ENCODE measurements at places on chromosomes 6 and 20. TPM values are rescaled to one million over a fixed set of nuclear protein-coding genes. Genes with fewer than 3 reads are reported as not detected.

The MDFI gene
- total RNA-seq, result 30.8 TPM

The C20orf141 gene
- 0.47 TPM for total RNA-seq

The JAG1 gene
- total RNA-seq, result 18.6 TPM

The DYNLT2 gene
- total RNA-seq, result 0.47 TPM

The KHDC1L gene
- total RNA-seq, result not detected

The DUSP15 gene
- total RNA-seq, result 0.09 TPM

The PRL gene
- total RNA-seq, result not detected

The GGTLC1 gene
- total RNA-seq, result not detected

The MCM3 gene
- total RNA-seq, result 23.0 TPM

The PAX1 gene
- not detected for total RNA-seq

The RSPH9 gene
- 1.2 TPM for total RNA-seq

The ACTL10 gene
- 1.4 TPM for total RNA-seq

The TREM2 gene
- total RNA-seq, result not detected

The ZKSCAN3 gene
- total RNA-seq, result 1.7 TPM

The ZBTB46 gene
- total RNA-seq, result 3.4 TPM

The OTOR gene
- total RNA-seq, result not detected

The KHDRBS2 gene
- total RNA-seq, result not detected

The LPA gene
- total RNA-seq, result not detected

The RREB1 gene
- total RNA-seq, result 13.6 TPM

The GUCA1A gene
- total RNA-seq, result not detected

The GNMT gene
- total RNA-seq, result not detected

The SEMG1 gene
- not detected for total RNA-seq

The MUC22 gene
- total RNA-seq, result not detected

The PKIB gene
- total RNA-seq, result 2.6 TPM

Measured in pericardium fibroblast (primary cell).